Activated T-helper 2 cell treated with anti-CD3 and anti-CD28 coated beads, Interferon-gamma antibody, Interleukin-2, Interleukin-4, amounts not matched to agents 10 μg/mL and 5 μg/mL and 100 μg/mL, durations not matched to agents 14 hours and 24 hours and 36 hours (primary cell): ENCODE measurements at places on chromosomes 7 and 10.

- no peak for DNase-seq
Observed at GRCh38 chr10:79025199-79025832, 43.5 kb upstream of the ZMIZ1 start.

GRCh38 chr7:21939136-21939857 lies 6.4 kb downstream of the CDCA7L start:
- peak; percentile 30 for DNase-seq

- no peak for DNase-seq
Observed at GRCh38 chr10:114856544-114857287, 35.1 kb downstream of the FHIP2A start.

DNA sequence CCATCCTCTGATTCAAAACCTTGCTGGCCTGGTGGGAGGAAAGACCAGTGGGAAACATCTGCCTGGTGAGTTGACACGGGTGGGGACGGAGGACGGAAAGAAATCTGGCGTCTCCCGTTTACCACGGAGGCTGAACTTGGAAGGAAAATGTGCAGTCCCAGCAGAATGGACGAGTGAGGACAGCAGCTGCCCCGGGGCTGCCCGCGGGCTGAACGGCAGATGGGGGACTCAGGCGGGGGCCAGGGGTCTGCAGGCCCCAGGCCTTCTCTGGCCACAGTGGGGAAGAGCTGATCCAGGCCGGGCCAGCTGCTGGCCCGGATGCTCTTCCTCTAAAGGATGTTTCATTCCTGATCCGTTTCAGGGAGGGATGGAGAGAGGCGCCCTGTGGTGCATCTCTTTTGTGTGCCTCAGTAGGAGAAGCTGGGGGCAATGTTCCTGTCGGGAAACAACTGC lies 147.5 kb upstream of the CHST15 start:
- no peak for DNase-seq

- DNase-seq = peak; percentile 62
Observed at GRCh38 chr7:121530227-121531174, 134.4 kb upstream of the FAM3C start.

GRCh38 chr10:63866075-63866746 lies 345.0 kb downstream of the REEP3 start:
- peak; percentile 16 for DNase-seq

DNA sequence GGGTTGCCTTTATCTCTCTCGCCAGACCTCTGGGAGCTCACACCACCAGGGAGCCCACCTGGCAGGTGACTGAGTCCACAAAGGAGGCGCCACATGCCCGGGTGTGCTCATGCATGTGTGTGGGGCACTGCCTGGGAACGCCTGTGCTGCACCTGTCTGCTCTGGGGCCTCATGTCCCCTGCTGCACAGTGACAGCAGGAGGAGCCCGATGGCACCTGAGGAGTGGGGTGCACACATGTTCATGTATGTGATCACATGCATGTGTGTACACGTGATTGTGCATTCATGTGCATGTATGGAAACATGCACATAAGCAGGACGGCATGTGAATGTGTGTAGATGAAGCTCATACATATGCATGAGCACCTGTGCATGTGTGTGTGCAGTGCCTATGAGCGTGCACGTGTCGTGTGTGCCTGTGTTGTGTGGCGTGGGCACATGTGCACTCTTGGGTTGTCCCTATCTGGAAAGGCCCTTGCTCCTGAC lies 22.0 kb downstream of the YKT6 start:
- no peak for DNase-seq

GRCh38 chr10:124565565-124566221 lies 104.1 kb downstream of the LHPP start:
- no peak for DNase-seq

DNA sequence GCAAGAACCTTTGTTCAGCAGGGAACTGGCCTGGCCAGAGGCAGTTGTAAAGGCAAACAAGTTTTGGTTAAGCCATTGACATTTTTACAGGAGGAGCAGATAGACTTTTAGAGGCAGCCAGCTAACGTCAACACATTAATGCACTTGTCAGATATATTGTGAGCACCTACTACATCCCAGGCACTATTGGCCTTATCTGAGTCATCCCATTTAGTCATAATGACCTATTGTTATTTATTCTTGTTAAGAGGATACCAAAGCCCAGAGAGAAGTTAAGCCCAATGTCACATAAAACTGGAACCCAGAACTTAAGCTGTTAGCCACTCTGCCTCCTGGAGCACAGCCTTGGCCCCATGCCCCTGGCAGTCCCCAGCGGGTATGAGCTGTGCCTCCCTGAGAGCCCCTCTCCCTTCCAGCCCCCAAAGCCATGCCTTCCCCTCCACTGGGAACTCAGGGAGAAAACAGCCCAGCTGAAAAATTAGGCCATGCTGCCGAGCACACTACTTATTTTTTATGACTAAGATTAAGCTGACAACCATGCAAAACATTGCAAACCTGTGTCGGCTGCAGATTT lies 32.7 kb upstream of the TRIM8 start:
- no peak for DNase-seq

DNA sequence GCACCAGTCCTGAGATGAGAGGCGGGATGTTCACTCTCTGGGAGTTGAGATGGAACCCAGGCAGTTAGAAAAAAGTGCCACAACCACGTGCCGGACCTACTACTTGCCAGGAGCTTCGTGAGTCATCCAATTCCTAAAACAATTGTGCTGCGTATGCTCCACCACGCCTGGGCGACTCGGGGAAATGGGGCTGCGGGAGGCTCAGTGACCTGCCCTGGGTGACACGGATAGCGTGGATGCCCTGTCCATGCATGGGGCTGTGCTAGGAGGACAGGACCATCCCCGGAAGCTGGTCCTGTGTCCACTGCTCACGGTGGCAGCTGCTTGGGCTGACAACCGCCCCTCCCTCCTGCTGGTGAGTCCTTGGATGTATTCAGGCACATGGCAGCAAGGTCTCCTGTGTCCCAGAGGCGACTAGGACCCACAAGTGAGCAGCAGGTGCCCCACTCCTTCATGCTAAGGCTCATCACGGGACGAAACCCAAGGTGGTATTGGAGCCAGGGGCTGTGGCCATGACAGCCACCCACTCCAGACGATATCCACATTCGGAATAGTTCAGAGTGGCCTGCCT lies 90.4 kb downstream of the BMS1 start:
- no peak for DNase-seq

GRCh38 chr10:86757113-86757972 lies 924 bp downstream of the BMPR1A start:
- peak; percentile 12 for DNase-seq

DNA sequence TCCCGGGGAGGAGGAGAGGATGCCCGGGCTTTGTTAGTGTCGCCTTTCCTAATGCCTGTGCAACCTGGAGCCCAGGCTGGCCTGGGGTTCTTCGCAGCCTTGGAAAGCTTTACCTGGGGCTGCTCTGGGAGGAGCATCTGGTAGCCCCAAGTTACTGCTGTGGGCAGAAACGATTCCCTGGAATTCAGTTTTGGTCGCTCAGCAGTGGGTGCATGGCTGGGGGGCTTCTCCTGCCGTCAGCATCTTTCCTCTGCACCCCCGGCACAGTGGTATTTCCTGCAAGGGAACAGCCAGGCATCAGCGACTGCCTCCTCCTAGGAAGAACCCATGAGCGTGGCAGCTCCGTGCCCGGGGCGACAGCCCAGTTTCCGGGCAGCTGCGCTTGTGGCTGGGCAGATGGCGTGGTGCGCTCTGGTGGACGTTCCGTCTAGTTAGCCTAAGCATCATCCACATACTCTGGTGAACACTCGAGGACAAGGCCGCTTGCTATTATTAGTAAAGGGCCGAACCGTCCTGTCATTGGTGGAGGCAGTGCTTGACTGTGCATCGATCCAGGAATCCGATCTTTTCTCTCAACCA lies 107.0 kb upstream of the BTBD16 start:
- DNase-seq = no peak

GRCh38 chr10:72077275-72077990 lies 10.9 kb downstream of the SPOCK2 start:
- DNase-seq = no peak

GRCh38 chr7:12661581-12661980 lies 25.9 kb upstream of the ARL4A start:
- DNase-seq = no peak

GRCh38 chr7:128281605-128282380 lies 40.7 kb downstream of the LEP start:
- no peak for DNase-seq

- DNase-seq = no peak
Observed at GRCh38 chr10:52639652-52640051, 132.9 kb downstream of the MBL2 start.

GRCh38 chr7:149707448-149707886 lies 65.9 kb downstream of the ZNF467 start:
- DNase-seq = no peak

- DNase-seq = no peak
Observed at GRCh38 chr10:22193945-22194344, 23.9 kb downstream of the EBLN1 start.

- DNase-seq = no peak
Observed at GRCh38 chr10:118047880-118048279, 1.1 kb upstream of the RAB11FIP2 start.

DNA sequence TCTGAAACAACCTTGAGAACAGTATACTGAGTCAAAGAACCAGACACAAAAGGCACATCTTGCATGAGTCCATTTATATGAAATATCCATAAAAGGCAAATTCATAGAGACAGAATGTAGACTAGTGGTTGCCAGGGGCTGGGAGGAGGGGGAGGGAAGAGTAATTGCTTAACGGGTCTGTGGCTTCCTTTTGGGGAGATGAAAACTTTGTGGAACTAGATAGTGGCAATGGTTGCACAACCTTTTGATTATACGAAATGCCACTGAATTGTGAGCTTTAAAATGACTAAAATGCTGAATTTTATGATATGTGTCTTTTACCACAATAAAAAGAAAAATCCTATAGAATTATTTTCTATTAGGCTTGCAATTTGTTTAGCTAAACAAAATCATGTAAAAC lies 16.8 kb downstream of the ADRB1 start:
- DNase-seq = no peak

- no peak for DNase-seq
Observed at GRCh38 chr10:22834471-22834870, 93.4 kb upstream of the ARMC3 start.

DNA sequence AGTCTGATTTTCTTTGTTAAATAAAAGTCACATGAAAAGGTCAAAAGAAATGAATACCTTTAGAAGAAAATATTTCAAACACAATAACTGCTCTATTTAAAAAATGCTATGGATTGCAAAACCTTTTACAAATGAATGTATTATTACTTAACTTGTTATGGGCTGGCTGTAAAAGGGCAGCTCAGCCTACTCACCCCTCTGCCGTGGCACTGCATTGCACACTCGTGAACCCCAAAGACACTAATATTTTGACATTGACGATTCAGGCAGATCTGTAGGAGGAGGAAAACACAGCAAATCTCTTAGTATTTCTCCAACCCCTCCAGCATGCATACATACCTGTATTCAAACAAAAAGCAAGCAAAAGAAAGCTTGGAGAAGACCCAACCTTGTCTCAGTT lies 149.5 kb downstream of the FANK1 start:
- DNase-seq = no peak

DNA sequence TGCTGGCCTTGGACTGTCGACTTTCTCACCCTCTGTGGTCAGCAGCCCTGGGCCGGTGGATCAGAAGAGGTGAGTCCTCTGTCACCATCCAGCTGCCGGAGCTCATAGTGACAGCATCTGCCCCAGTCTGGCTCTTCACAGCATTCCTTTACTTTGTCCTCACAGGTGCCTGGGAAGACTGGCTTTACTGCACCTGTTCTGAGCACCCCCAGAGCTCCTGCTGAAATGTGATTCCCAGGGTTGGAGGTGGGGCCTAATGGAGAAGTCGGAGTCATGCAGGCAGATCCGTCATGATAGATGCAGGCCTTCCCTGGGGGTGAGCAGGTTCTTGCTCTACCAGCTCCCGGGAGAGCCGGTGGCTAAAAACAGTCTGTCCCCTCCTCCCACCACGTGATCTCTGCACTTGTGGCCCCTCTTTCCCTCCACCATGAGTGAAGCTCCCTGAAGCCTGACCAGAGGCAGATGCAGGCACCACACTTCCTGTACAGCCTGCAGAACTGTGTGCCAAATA lies 171.5 kb downstream of the ZMYND11 start:
- DNase-seq = no peak

DNA sequence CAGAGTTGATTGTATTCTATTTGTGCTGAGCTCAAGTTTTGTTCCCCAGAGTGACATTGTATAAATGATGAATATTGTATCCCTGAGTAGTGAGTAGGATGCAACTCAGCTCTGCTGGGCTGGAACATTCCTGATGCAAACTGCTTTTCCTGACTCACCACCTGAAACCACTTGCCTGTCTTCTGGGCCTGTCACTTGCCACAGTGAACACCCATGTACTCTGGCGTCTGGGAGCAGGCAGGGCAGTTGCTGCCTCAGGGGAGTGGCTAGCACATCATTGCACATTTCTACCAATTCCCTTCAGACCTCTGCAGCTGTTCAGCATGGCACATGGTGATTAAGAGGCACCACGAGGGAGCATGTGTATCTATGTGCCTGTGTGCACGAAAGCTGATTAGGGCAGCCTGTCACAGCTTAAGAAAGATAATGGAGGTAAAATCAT lies 157.3 kb downstream of the SND1 start:
- no peak for DNase-seq

- no peak for DNase-seq
Observed at GRCh38 chr7:102933763-102934162, 21.0 kb downstream of the LRRC17 start.

DNA sequence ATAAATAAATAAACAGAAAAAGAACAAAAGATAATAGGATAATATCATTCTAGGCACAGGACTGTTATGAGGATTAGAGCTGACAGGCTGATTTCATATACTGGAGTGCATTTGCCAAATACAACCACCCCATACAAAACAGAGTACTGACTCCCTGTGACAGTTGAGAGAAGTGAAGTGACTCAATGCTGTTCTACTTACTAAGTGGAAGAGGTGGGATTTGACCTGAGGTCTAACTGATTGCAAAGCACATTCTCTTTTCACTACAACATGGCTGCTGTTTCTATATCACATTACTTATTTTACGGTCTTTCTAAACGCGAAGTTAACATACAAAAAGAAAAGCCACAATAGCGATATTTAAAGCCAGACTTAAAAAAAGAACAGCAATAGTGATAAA lies 51.4 kb downstream of the ITGB1 start:
- DNase-seq = no peak

DNA sequence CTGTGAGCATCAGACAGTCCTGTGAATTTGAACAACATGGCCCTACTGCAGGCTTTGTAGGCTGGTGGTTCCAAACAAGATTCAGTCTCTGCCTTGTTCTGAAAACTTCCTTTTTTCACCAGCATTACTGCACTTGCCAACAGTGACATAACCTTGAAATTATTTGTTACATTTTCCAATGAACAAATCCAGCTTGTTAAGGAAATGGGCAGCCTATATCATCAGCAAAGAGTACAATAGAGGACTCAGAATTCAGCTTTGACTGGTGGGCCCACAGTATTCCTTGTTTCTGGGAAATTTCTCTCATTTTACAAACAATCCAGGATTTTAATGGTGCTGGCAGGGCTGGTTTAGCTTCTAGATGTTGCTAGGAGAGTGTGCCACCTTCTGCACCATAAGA lies 703.7 kb upstream of the FZD8 start:
- no peak for DNase-seq

DNA sequence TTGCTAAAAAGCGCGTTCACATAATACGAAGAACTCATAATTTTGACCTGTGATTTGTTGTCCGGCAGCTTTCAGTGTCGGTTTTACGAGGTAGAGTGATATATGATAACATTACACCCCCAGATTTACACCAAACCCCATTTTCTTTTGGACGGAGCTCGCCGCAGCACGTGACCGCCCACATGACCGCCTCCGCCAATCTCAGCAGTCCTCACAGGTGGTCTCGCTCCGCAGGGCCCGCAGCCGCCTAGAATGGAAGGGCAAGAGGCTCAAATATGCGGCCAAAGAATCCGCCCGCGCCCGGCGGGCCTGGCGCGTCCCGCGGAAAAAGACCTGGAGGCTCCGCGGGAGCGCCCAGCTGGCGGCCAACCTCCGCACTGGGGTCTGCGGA lies at the start of gene HOXA7:
Gene HOXA7 (minus strand): TSS at position 168 of the 391 bp plus-strand sequence. CDS start 130 bp downstream, at position 38.
- DNase-seq = no peak
